ENCODE measurements at places on chromosomes 3 and 15.

GRCh38 chr15:33021806-33022389 lies 172.6 kb downstream of the FMN1 start:
- no peak for DNase-seq

GRCh38 chr3:38602576-38603250 lies 46.8 kb downstream of the SCN5A start:
- DNase-seq = no peak

DNA sequence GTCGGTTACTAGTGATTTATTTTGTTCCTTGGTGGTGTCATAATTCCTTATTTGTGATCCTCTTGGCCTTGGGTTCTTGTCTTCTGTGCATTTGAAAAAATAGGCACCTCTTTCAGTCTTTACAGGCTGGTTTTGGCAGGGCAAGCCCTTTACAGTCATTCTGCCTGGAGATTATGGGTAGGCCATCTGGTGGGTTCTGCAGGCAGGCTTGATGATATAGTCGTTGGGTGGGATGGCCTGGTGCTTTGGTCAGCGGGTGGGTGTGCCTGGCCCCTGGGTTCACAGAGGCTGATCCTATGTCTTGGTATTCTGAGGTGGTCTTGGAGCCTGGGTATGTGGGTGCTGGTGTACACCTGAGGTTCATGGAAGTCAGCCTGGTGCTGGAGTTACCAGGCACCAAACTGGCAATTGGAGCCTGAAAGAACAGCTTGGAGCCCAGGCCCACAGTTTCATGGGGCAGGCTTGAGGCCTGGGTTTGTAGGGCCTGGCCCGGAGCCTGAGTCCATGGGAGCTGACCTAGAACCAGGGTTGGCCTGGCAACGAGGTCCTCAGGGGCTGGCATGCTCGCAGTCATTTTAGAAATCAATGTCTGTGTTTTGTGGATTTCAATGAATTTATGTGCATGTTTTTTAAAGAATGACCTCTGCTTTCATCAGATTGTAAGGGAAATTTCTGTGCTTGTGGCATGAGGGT lies 63.3 kb downstream of the DOCK3 start:
- no peak for DNase-seq

- no peak for DNase-seq
Measured at GRCh38 chr3:64617610-64618009, 70.2 kb downstream of the ADAMTS9 start.

DNA sequence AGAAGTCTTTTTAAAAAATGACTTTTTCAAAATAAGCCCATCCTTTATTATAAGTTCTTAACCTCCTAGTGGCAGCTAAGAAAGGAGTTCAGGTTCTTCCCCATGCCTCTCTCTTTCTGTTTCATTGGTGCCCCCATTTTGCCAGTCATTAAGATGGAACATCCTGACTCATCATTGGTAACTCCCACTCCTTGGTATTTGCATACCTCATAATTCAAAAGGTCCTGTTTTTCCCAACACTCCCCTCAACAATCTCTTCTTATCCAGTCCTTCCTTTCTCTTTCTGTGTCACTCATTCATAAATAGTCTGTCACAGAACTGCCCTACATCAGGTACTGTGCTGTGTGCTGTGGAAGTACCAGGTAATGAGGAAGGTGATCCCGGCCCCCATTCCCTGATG lies 394.0 kb downstream of the FOXP1 start:
- DNase-seq = no peak

DNA sequence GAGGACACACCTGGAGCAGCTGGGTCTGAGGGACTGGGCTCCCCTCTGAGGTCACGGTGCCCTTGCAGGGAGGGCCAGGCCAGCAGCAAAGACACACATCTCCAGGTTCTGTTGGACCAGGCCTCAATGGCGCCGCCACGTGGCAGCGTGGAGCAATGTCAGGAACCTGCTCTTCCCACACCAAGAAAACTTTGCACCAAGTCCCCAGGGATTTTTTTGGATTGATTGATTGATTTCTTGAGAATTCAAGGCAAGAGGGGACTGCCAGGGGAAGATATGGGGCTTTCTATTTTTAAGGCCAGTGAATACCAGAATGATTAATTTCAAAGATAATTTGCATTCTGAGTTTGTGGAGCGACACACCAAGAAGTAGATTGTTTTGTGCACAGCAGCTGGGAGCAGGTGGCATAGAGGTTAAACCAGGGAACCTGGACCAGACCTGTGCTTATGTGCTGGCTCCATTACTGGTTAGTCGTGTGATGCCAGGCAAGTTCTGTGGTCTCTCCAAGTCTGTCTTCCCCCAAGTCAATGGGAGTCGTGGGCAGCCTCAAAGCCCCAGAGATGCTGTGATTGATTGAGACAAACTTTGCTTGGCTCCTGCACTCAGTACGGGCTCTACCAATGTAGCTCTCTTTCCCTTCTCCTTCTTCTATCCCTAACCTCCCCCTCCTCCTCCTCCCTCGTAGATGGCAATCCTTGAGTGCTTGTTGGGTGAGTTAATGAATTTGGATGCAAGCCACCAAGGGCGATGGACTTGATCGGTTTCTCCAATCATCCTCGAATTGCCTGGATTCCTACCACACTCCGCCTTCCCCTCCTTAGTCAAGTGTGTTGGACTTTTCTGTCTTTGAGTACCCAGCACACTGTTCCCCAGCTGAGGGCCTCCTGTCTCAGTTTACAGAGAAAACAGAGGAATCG lies 96.2 kb upstream of the TRPM1 start:
- peak; percentile 41 for DNase-seq

DNA sequence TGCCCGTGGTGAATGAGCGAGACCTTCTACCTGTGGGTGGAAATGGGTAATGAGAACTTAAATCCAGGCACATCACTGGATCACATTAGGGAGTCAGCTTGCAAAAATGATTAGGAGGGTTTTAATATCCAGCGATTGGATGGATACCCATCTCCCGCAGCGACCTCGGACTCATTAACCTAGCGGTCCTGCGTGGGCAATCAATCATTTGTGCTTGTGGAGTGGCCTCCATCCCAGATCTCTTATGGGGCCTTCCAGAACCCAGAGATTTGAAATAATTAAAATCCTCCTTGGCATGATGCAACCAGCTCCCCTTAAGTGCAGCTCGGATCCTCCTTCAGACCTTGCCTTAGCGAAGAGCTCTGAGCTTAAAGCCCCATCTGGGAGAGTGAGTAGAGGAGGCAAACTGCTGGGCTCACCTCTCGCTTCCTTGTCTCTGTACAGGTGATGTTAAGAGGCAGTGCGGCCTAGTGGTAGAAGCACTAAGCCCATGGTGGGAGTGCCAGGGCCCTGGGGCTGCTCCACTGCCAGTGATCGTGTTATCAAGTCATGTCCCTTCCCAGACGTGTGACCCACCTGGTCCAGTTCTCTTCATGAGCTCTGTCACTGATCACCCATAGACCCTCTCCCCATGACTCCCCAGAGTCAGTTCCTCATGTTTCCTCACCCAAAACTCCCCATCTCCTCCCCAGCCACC lies 285.2 kb upstream of the TLE3 start:
- no peak for DNase-seq

DNA sequence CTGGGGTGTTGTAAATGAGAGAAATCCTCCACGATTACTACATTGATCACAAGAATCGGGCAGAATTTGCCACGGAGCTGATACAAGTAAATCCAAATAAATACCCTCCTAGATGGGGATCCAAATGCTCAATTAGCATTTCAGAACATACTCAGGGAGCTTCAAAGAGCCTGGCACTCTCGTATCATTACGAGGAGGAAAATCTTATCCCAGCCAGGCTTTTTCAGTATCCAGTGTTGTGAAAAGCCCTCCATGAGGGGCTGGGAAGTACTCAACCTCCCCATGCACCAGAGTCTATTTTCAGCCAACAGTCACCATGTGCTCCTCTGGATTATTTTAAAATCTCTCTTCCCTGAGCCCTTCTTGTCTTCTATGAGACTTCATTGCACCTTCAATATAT lies 122.6 kb upstream of the ARRDC4 start:
- no peak for DNase-seq

- no peak for DNase-seq
Measured at GRCh38 chr3:111590143-111590491, 5.0 kb downstream of the ZBED2 start.

DNA sequence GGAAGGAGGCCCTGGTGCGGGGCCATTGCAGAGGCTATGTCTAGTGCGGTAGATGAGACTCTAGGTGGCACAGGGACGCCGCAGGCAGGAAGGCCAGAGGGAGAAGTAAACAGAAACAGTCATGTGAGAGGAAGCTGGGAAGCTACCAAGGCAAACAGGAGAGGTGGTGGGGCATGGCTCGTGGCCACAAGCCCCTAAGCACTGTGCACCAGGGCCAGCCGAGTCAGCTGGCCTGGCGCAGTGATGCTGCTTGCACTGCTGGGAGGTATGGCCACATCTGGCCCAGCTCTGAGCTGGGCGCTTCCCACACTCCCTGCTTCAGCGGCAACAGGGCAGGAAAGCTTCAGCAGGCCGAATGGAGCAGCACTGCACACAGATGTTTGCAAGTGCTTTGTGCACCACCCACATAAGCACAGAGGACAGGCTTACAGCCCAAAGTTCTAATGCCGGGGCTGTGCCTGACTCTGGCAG lies 76.6 kb downstream of the SRGAP3 start:
- no peak for DNase-seq

- DNase-seq = no peak
Measured at GRCh38 chr3:197952440-197952839, 2.5 kb downstream of the RPL35A start.

DNA sequence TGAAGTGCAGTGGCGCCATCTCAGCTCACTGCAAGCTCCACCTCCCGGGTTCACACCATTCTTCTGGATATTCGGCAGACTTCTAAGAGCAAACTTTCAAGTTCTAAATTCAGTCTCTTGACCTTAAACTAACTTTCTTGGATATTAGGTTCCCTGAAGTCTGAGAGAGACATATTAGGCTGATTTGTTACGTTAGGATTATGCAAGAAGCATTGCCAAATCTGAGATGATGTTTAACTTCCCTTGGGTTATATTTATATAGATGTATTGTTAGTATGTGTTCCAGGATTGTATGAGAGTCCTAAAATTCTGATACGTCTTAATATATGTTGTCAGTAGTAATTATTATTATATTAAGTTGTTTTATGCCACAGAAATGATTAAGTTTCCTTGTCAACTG lies 80.1 kb downstream of the SLC6A1 start:
- no peak for DNase-seq

DNA sequence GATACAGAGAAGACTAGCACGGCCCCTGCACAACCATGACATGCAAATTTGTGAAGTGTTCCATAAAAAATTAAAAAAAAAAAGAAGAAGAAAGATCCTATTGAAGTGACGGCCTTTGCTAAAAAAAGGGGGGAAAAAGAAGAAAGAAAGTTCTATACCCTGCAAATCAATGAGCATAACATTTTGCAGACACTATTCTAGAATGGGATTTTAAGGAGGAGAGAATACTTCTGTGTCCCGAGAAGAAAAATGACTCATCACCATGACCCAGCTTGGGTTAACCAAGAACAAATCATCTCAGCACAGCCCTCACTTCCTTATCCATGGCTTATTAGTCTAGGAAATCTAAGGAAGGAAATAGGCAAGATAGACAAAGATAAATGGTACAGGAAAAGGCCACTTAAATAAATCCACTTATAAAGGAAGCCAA lies 7.4 kb upstream of the SH3BP5 start:
- no peak for DNase-seq

GRCh38 chr15:89401631-89402517 lies 67.2 kb upstream of the POLG start:
- DNase-seq = no peak

GRCh38 chr3:158098309-158098639 lies 7.9 kb downstream of the SHOX2 start:
- no peak for DNase-seq

DNA sequence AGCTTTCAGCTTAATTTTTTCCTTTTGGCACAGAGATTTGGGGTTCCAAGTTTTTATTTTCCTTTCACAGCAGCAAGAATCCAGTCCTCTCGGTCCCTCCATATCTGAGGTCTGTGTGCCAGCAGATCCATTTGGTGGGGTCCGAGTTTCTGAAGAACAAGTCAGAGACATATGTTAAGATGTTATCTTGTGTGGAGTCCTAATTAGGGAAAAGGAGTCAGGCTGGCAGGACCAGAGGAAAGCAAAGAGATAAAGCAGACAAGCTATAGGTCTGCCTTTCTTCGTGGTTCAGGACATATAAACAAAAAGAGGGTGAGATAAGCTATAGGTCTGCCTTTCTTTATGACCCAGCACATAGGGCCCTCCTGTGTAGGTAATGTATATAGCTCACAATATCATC lies 54.9 kb downstream of the TMED3 start:
- DNase-seq = no peak

GRCh38 chr3:177466074-177466473 lies 268.8 kb upstream of the TBL1XR1 start:
- DNase-seq = no peak

DNA sequence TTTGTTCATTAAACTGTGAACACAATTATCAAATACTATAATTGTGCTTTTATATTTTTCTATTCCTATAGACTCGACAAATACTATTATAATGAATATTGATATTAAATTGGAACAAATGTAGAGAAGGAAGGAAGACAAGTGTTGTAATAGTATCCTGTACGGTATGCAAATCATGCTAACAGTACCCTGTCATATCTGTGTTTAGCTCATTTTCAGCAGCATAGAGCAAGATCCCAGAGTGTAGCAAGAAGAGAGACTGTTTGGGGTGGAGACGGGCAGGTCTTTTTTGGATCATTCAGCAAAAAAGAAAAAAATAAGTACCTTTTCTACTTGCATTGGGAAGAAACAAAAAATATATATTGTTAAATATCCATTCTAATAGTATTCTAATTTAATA lies 224.1 kb downstream of the TPRG1 start:
- DNase-seq = no peak

DNA sequence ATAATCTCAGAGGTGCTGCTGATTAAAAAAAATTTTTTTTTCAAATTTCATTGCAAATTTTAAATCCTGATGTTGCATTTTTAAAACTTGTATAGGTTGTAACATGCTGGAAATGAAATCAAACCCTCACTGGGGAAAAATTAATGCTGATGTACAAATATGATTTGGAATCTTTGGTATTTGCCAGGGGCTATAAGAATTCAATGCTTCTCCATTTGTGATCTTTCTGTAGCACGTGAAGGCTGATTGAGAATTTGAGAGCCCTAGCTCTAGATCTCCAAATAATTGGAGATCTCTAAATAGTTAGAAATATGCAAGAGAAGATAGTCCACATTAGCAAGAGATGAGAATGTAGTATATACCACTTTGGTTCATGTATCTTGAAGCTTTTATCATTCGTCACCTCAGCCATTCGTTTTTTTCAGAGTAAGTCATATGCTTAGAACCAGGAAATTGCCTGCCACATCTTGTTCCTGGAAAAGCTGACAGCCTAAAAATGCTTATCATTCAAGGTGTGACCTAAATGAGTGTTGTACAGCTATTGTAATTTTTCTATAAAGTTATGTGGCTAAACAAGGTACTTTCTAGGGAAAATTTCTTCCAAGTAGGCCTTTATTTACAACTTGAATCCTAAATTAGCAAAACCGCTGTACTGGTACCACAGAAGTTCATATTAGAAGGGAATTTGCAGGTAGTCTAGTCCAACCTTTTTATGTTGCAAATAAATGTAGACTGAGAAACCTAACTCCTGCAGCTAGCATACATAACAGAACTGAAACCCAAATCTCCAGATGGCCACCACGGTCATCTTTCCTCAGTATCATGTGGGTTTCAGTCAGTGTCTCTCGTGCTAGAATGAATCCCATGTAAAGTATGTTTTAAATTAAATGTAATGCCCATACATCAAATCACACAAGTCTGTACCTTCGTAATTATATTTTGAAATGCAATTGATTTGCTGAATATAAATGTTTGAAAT lies 48.5 kb downstream of the FNDC3B start:
- DNase-seq = no peak

GRCh38 chr3:13021141-13022114 lies 51.8 kb downstream of the IQSEC1 start:
- no peak for DNase-seq
